Activated naive CD8-positive, alpha-beta T cell treated with anti-CD3 and anti-CD28 coated beads for 36 hours (primary cell): ENCODE measurements at places on chromosomes 6 and 20. TPM values are rescaled to one million over a fixed set of nuclear protein-coding genes. Genes with fewer than 3 reads are reported as not detected.

GRCh38 chr20:25699914-25700313 is 3.3 kb upstream of the ZNF337 start:
- DNase-seq: no peak

DNA sequence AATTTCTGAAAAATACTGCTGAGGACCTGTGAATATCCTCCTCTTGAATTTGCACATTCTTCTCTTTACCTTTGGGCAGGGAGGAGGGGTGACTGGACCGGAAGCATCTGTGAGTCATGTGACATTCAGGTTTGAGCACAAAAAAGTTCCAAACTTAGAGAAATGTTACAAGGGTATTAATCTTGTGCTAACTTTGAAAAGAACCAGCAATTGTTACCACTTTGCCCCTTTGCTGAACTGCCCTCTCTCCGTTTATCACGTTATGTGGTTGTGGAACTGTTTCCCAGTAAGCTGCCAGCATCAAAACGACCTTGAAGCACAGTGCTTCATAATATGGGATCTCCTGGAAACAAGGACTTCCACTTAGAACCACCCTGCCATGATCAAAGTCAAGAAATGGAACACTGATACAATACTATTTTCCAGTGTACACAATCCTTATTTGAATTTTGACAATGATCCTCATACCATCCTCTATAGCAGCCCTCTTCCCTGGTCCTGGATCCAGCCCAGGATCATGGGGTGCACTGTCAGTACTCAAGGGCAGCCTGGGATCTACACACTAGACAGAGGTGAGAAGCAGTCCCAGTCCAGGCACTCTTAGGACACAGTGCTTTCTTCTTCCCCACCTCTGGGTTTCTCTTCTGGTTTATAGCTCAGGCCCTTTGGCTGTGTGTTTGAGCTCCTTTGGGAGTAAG is 2.3 kb upstream of the TUBB1 start:
- no peak for DNase-seq

Gene HLA-DQB1
- total RNA-seq: 13.9 TPM

- no peak for DNase-seq
Observed at GRCh38 chr6:82000551-82000950, 247.0 kb downstream of the IBTK start.

DNA sequence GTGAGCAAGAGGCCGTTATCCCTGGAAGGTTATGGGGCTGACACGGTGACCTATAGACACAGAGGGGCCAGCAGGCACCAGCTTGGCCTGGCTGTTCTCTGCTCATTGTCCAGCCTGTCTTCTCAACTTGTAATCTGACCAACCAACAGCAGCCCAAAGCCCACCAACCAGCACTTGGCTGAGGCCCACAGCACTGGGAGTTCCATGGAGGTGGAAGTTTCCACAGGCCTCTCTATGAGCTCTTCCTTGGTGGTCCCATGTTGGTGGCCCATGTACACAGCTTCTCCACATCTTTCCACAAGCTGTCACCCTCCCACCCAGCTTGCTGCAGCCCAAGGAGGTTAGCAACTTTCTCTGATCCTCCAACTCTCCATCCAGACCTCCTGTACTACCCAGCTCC is 56.2 kb upstream of the KLHL31 start:
- no peak for DNase-seq

DNA sequence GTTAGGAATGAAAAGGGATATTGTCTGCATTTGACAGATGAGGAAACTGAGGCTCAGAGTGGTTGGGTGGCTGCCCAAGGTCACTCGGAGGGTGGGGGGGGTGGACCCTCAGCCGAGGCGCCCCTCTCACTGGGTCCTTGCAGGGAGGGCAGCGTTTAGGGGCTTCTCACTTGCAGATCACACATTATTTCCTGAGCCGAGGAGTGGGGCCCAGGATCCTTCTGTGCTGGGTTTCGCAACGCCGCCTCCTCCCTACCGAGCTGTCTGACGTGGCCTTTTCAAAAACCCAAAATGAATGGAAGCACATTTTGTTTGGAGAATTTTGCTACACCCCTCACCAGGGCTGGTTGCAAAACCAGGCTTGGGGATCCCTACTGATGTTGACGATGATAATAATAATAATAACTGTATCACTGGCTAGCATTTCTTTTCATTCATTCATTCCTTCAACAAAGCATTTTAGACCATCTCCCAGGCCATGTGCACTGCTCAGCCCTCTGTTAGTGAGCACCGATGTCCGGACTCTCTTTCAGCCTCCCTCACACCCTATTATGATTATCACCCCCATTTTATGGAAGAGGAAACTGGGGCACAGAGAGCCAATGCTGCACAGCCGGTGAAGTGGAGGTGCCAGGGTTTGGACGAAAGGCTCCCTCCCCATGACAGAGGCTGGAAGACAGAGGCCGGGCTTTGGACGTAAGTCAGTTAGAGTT is 5.2 kb downstream of the DLGAP4 start:
- DNase-seq: no peak

Gene KCNQ5
- 15.8 TPM for total RNA-seq

DNA sequence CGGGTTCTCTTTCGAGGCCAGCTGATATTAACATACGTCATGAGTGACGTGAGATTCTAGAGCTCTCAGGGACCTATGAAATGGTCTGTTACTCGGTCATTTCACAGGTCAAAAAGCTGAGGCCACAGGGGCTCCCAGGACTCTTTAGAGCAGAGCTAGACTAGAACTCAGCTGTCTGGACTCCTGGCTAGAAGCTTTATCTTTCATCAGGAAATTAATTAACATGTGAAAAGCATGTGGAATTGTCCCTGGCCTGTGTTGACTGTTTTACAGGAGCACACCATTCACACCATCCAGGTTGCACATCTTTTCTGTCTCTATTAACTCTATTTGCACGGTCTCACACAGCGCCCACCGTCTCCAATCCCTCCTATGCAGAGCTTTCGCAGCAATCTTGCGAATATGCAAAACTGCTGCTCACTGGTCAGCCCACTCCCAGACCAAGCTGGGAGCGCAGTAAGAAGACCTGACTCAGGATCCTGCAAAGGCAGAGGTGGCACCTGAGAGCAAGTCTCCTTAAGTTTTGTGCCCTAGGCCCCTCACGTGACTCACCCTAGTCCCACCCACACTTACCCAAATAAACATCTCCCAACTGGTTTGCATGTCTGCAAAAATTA is 522.5 kb downstream of the CD83 start:
- DNase-seq: no peak

Gene ADGRF4
- not detected for total RNA-seq

DNA sequence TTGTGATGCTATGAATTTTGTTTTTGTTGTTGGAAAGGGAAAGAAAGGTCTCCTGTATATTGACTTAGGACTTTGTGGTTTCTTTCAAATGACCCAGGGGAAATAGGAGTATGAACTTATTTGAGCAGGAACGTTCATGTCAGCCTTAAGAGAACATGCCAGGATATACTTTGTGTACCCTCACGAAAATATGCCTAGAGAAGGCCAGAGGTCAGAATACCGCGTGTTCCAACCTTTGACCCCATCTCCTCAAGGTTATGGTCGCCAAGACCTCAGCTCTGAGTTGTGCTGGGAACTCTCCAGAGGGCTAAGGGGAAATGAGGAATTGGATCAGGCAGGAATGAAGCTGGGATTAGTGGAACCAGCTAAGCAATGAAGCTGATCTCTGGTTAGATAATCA is 11.5 kb downstream of the TTLL9 start:
- DNase-seq: no peak
